ENCODE measurements at places on chromosomes 12 and 14.

DNA sequence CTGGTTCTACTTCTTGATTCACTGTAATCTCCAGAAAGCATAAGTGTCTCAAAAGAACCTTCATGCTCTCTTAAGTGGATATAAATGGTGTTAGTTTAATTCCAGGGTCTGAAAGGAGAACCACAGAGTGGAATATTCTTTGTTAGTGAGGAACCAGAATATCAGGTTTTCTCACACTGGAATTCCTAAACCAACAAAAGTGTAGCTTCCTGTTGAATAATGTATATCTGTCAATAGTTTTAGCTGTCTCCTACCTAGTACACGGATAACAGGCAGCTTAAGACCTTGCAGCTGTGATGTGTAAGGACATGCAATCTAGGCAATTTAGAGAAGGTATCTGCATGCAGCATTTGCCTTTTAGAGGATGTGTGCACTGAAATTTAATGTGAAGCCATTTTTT, 24.0 kb downstream of the LRIG3 start:
- no peak for DNase-seq

DNA sequence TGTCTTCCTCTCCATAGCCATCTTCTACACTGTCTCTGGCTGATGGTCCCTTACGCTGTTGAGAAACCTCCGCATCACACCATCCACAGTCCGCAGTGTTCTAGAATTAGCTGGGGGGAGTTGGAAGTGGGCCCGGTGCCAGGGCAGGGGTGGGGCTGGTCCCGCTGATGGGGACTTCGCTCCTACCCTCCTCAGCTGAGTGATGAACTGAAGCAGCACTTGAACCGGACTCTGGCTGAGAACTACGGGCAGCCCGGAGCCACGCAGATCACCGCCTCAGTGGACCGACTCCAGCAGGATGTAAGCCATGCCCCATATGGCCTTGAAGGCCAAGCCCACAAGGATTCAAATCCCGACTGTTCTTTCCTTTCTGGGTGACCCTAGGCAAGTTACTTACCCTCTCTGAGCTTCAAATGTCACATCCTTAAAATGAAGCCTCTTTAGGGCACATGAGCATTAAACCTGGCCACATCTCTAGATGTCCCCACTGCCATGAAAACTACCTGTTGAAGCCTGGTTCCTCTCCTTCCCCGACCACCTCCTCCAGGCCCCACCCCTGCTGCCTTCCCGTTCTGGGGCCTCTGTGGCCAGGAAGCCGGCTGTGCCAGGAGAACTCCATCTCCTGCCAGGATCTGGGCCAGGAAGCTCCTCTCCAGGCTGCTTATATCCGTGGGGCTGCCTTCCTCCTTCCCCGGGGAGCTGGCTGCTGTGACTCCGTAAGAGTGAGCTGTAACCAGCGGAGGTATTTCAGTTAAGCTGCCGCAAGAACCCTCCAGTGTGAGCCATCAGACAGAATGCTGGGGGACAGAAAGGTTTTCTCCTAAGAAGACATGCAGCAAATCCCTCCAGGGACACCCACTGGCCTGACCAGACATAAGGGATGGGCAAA, 53.1 kb downstream of the TSPAN11 start:
- no peak for DNase-seq

- DNase-seq = no peak
Observed at GRCh38 chr12:125166041-125166440, 100.8 kb downstream of the AACS start.

- no peak for DNase-seq
Observed at GRCh38 chr12:101680240-101680639, 17.2 kb upstream of the CHPT1 start.

DNA sequence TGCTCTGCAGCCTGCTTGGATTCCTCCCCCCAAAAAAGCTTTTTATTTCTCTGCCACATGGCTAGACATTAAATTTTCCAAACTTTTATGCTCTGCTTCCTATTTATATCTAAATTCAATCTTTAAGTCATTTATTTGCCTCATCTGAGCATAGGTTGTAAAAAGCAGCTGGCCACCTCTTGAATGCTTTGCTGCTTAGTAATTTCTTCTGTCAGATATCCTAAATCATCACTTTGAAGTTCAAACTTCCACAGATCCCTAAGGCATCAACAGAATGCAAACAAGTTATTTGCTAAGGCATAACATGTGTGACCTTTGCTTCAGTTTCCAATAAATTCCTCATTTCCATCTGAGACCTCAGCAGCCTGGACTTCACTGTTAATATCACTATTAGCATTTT, 209.6 kb downstream of the FSCB start:
- DNase-seq = no peak

DNA sequence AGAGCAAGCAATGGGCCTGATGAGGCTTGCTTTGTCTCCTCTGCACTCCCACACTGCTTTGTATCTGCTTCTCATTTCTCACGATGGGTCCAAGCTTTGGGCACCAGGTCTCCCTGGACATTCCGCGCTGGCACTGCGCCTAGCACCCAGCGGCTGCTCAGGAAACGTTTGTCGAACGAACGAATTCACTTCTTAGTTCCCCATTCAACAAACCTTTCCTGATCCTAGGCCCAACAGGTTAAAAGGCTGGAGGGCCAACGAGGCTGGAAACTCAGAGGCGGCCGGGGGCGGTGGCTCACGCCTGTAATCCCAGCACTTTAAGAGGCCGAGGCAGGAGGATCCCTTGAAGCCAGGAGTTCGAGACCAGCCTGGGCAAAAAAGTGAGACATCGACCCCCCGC, 1.0 kb upstream of the GLRX5 start:
- DNase-seq = no peak

DNA sequence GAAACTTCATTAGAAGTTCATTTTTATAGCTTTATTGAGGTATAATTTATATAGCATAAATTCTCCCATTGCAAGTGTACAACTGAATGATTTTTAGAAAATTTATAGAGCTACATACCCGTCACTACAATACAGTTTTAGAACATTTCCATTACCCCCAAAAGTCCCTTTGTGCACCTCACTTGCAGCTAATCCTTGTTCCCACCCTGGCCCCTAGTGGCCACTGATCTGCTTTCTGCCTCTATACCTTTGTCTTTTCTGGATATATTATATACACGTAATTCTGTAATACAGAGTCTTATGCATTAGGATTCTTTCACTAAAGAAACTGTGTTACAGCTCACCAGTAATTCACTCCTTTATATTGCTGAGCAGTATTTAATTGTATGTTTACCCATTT, 145.1 kb upstream of the DIO2 start:
- DNase-seq = no peak

DNA sequence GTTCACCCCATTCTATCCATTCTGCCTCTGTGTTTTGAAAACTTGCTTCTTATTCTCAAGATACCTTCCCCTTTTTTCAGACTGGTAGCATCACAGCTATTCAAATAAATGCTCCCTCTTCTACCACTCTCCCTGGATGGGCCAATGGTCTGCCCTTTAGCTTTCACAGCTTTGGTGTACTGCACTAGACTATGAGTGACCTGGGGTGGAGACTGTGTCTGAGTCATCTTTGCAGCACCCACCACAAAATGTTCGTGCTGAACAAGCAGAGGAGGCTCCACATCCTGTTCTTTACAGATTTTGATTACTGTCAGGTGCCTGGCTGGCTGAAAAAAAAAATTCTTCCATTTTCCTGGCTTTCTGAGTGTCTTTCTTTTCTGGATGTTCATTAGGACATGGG, 1104.1 kb upstream of the TMEM132C start:
- DNase-seq = no peak

GRCh38 chr14:69574954-69575295, 254 bp upstream of the CCDC177 start:
- DNase-seq = no peak

GRCh38 chr12:128178966-128179365, 88.0 kb upstream of the TMEM132C start:
- DNase-seq = no peak

- no peak for DNase-seq
Observed at GRCh38 chr12:102539651-102540553, 59.5 kb upstream of the IGF1 start.

- DNase-seq = no peak
Observed at GRCh38 chr12:10959804-10960203, 20.7 kb upstream of the TAS2R14 start.

DNA sequence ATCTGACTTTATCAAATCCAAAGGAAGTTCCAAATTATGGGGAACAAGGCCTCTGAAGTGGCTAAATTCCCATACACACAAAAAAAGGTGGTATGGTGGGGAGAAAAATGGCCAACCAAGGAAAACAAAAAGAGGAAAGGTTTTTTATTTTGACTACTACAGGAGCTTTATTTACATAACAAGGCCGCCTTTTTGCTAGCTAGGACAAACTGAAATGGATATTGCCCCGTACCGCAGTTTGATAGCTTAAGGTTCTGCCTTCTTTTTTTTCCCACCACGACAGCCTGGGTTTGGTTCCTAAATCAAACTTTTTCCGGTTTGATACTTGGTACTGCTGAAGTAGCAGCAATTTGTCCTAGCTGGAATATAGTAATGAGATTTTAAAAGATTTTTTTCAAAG, 66.8 kb downstream of the COX16 start:
- DNase-seq = no peak

DNA sequence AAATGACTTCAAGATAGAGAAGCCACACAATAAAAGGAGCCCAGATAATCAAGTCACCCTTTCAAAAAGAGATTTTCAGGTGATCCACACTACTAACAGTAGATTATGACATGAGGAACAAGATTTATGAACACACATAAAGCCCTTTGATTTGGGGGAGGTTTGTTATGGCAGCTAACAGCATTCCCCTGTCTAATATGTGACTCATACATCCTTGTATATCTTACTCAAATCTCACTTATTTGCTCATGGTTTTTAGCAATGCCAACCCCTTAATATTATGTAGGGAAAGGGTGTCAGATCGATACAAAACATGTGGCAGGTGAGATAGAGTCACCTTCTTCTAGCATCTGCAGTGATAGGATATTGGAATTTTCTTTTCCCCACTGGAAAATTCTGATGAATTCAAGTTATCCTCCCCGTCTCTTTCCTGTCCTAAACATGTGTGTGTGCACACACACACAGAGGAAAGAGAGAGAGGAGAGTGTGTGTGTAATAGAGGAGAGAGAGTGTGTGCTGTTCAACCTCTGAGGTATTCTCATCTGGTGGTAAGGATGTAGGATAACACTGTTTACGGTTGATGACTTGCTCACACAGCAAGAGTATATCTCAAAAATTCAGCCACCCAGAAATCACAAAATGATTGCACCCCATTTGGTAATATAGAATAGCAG, 319.9 kb downstream of the KCNC2 start:
- no peak for DNase-seq

DNA sequence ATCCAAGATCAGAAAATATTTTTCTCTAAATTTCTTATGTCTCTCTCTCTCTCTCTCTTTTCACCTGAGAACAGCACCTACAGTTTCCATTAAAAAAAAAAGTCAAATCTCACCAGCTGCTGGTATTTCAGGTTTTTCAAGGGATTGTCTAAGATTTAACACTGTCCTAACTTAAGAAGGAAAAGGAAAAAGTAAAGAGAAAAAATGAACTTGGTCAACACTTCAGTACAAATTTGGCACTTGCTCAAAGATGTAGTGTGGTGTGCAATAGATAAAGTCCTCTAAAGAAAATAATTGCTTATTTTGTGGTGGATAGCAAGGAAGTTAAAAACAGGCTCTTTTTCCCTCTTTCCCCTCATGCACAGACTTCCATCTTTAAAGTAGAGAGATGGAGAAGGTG, 416.2 kb downstream of the SOX5 start:
- no peak for DNase-seq

- no peak for DNase-seq
Observed at GRCh38 chr12:56749359-56749758, 2.8 kb downstream of the PRIM1 start.

- no peak for DNase-seq
Observed at GRCh38 chr14:104136472-104137296, 1.7 kb upstream of the KIF26A start.

DNA sequence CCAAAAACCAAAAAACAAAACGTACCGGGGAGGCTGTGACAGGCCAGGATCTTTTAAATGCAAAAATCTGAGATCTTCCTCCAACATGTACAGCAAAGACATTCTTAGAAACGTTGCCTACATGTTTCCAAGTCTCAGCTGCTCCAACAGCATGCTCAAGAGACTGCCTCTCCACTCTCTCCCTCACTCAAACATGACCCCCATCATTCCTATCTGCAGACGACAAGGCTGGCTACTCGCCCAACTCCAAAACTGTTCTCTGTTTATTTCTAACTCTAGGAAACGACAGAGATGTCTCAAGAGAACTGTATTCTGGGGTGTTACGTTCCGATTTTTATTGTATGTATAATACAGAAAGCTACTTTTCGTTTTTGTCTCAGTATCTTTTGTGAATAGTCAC, 57.5 kb upstream of the TMCC3 start:
- no peak for DNase-seq

DNA sequence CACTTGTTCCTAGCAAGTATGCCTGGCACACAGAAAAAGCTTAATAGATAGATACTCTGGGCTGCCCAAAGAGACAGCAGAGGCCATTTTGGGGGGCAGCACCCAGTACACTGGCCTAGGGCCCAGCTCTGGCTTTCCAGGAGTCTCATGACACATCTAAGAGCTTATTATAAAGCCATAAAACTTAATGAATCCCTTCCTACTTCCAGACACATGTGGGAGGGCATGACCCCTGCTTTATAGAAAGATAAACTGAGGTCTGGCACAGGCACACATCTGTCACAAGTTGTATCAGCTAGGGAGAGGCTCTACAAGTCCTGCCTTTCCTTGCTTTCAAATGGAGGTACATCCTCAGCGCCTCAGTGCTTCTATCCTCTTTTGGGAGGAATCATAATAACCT, 27.1 kb downstream of the FMNL3 start:
- no peak for DNase-seq

DNA sequence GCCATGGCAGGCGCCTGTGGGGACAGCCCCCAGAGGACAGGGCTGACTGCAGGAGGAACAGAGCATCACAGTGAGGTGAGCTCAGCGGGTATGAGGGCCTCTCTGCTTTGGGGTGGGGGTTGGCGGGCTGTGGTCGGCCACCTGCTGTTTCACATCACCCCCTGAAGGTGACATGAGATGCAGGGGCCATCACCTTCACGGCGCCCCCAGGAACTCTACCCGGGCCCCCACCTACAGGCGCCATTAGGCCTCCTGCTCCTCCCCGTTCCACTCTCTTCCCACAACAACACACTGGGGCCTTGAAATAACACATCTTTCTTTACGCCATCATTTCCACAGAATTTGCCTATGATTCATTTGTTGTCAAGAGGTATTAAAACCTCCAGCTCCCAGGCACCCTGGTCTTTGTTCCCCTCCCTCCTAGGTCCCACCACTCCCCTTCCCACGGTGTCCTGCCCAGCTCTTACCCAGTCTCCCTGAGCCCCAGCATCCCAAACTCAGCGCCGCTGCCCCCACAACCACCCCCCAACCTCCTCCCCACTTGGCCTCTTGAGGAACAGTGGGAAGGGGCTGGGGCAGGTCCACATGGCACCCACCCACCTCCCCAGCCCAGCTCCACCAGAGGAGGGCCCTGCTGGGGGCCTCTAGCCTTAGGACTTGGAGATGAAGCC, 12.7 kb upstream of the HDAC7 start:
- no peak for DNase-seq

- DNase-seq = no peak
Observed at GRCh38 chr14:76405627-76406026, 29.7 kb downstream of the ESRRB start.

DNA sequence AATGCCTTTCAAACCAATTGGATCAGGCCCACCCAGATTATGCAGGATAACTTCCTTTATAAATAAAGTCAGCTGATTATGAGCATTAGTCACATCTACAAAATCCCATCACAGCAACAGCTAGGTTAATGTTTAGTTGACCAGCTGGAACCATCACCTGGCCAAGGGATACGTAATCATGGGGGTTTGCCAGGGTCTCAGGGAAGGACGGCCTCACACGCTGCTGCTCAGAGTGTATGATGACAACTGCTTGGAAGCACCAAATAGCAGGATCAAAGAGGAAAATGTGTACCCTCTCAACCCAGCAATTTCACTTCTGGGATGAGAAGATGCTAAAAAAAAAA, 162.6 kb downstream of the SLC15A4 start:
- no peak for DNase-seq
